CD14-positive monocyte (primary cell): ENCODE measurements at places on chromosomes 1 and 21. TPM values are rescaled to one million over a fixed set of nuclear protein-coding genes. Genes with fewer than 3 reads are reported as not detected.

The S100A7A gene
- polyA plus RNA-seq, result not detected in 2 replicates

The TRIM46 gene
- polyA plus RNA-seq, result not detected

GRCh38 chr1:203570805-203571204 is 55.8 kb upstream of the ATP2B4 start:
- DNase-seq, result no peak
- no peak overlapping the region for H3K4me3 ChIP-seq
- no peaks in the 10 kb centered on the region for H3K36me3 ChIP-seq
- no peak overlapping the region for H3K27ac ChIP-seq
- H3K4me1 ChIP-seq, result no peaks in the 10 kb centered on the region

The TTC24 gene
- 0.14 TPM for polyA plus RNA-seq

The HSD3B1 gene
- polyA plus RNA-seq, result not detected

DNA sequence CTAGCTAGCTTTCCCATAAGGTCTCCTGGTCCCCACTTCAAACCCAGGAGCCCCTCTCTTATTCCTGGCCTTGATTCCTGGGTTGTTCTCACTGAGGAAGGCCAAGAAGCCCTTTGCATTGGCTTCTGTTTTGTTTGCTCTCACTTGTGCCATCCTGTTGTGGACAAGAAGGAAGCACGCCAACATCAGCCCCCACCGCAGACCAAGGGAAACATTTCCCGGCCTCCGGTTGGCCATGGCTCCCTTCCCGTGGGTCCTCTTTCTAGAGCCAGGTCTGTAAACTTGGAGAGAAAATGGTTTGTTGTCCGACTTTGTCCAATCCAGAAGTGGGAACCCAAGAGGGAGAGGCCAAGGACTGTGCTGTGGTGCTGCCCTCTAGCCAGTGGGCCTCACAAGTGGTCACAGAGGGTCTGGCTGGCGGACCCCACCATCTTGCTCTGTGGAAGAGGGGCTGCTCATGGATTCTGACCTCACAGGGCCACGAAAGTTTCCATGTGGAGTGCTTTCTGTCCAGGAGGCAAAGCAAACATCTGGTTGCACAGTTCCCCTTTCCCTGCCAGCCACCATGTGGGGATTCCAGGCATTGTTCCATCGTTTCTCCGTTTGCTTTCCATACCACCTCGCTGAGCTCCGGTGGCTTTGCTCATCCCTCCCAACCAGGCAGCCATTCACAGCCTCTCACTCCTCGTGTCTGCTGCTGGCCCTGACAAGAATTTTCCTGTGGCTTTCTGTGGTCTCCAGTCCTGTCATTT is 18.9 kb upstream of the TENT5C start:
- DNase-seq, result no peak
- H3K36me3 ChIP-seq, result no peaks in the 10 kb centered on the region

The BLACAT1 gene
- not detected for polyA plus RNA-seq

- H3K36me3 ChIP-seq, result no peaks in the 10 kb centered on the region
- no peak for DNase-seq
- no peaks in the 10 kb centered on the region for H3K4me1 ChIP-seq
- no peaks in the 10 kb centered on the region for H3K27me3 ChIP-seq
Measured at GRCh38 chr1:217498209-217498608, 132.7 kb downstream of the GPATCH2 start.

- no peak overlapping the region for H3K27ac ChIP-seq
- no peaks in the 10 kb centered on the region for H3K4me1 ChIP-seq
- H3K27me3 ChIP-seq, result no peaks in the 10 kb centered on the region
- no peak overlapping the region for H3K4me3 ChIP-seq
- DNase-seq, result no peak
Measured at GRCh38 chr1:151444783-151445177, 14.5 kb downstream of the POGZ start.

DNA sequence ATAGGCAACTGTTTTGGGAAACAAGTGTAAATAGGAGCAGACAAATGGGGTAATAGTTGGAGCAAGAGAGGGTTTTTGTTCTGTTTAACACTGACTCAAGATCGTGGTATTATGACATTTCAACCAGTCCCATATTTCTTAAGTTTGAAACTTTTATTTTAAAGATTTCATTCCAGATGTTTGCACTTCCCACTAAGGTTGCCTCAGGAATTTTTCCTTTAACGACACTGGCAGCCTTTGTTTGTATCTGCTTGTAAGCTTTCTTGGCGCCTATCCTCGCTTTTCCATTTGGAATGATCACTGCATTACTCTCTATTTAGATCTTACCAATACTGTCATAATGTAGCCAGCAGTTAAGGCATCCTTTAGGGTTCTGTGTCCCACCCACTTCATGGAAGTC is 67.7 kb downstream of the ALG6 start:
- H3K4me3 ChIP-seq, result no peak overlapping the region
- H3K27me3 ChIP-seq, result no peaks in the 10 kb centered on the region
- H3K4me1 ChIP-seq, result no peaks in the 10 kb centered on the region
- H3K27ac ChIP-seq, result no peak overlapping the region
- peaks cover 6% of the 10 kb centered on the region for H3K36me3 ChIP-seq

The USH2A gene
- not detected for polyA plus RNA-seq

DNA sequence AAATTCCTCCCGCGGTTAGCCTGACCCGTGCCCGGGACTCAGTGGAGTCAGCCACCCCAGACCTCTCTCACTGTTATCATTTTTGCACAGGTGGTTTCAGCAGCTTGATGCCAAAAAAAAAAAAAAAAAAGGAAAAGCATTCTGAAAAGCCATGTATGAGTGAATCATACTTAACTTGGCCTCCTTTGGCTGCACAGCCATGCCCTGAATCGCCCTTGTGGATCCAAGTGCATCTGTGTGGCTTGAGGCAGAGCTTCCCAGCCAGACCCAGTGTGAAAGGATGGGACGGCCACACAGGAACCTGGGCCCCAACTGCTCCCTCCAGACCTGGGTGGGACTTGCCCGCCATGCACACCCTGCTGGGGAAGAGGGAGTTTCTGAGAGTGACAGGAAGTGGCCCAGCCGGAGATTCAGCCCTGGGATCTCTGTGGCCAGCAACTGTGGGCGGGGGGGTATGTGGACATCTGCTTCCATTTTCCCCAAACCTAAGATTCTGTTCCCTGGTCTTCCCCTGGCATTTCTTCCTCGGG is 8.6 kb downstream of the YBEY start:
- no peak for DNase-seq
- H3K36me3 ChIP-seq, result peaks cover 7% of the 10 kb centered on the region
- H3K4me3 ChIP-seq, result no peak overlapping the region
- H3K27me3 ChIP-seq, result peaks cover 19% of the 10 kb centered on the region

- H3K4me1 ChIP-seq, result peaks cover 50% of the 10 kb centered on the region
- no peak for DNase-seq
- no peak overlapping the region for H3K4me3 ChIP-seq
Measured at GRCh38 chr1:202857136-202857610, 31.8 kb downstream of the RABIF start.
